ENCODE measurements at places on chromosomes 1 and 21.

DNA sequence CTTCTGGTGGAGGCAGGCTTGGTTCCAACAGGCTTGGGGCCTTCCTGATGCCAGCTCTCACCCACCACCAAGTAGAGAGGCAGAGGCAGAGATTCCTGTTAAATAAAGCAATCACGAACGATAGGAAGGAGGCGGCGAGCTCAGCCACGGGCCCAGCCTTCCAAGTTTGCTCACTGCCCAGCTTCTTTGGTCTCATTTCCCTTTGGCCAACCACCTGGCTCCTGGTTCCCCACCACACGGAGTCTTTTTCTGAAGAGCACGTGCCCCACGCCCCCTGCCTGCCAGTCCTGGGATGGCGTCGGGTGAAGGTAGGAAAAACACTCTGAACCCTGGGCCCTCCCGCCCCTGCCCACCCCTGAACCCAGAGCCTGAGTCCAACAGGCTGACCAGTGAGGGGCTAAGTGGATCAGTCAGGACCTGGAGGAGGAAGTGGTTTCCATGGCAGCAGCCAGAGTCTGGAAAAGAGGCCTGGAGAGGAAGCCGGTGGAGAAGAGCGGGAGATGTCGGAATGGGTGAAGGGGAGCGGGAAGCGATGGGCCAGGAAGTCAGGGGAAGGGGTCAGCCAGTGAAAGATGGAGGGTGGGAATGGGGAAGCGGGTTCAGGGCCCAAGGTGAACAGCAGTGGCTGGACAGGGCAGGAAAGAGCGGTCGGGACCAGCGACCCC is 158.2 kb upstream of the KLHDC7A start:
- no peak for DNase-seq

DNA sequence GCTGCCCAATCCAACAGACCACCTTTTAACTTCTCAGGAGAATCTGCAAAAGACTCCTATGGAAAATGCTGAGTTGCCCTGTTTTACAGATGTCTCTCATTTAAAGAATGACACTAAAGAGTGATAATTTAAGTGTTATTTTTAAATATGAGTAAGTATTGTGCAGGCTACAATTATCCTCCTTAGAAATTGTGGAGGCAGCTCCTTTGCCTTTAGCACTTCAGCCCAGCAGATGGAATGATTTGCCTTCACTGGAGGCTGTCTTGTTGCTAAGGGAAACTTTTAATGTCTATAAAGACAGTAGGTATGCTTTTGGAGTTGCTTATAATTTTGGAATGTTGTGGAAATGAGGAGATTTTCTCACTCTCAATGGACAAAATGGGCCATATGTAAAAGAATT is 1345.5 kb downstream of the NCAM2 start:
- DNase-seq, result no peak

GRCh38 chr1:8854240-8854639 is 24.2 kb downstream of the ENO1 start:
- DNase-seq, result no peak

- no peak for DNase-seq
Observed at GRCh38 chr1:65011983-65012382, 45.6 kb upstream of the JAK1 start.

GRCh38 chr1:234675572-234675971 is 65.6 kb upstream of the IRF2BP2 start:
- no peak for DNase-seq

- DNase-seq, result no peak
Observed at GRCh38 chr1:65177457-65177856, 29.5 kb downstream of the AK4 start.

- DNase-seq, result no peak
Observed at GRCh38 chr1:71956613-71957285, 325.6 kb downstream of the NEGR1 start.

DNA sequence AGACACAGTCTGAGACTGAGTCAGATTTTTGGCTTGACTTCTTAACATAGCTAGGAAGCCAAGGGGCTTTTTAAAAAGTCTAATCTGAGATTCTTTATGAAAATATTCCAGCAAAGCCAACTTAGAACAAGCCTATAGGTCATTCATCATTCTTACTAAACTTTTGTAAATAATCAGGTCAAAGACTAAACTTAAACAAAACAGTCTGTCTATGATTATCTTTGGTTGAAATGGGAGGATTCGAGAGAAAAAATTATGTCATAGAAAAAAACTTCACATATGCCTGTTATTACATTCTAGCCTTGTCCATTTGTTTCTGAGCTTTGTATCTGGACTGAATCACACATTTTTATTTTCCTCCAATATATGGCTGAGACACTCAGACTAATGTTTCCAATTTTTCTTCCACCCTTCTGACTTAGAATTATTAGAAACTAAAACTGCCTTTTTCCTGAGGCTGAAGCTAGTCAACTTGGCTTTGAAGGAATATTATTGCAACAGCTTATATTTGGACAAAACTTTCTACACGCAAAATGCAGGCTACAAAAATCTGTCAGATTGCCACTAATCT is 83.3 kb downstream of the ETS2 start:
- no peak for DNase-seq

- no peak for DNase-seq
Observed at GRCh38 chr1:109433322-109433721, 7.1 kb upstream of the PSMA5 start.

GRCh38 chr1:159229260-159229885 is 24.7 kb downstream of the ACKR1 start:
- DNase-seq, result no peak
